Effector CD4-positive, alpha-beta T cell (primary cell): ENCODE measurements at places on chromosomes 5 and 9.

DNA sequence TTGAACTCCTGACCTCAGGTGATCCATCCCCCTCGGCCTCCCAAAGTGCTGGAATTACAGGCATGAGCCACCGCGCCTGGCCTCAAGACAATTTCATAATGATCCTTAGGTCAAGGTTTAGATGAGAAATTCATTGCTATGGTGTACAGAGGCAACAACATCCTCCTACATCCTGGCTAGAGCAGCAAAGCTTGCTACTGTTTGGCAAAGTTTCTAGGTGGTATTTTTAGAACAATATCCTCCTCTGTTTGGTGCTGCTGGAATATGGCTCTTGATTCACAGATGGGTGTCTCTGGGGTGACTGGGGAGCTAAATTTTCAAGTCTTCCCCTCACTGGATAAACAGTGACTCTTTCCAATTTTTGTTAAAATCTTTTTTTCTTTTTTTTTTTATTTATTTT, 30.6 kb downstream of the CRHBP start:
- DNase-seq = no peak

DNA sequence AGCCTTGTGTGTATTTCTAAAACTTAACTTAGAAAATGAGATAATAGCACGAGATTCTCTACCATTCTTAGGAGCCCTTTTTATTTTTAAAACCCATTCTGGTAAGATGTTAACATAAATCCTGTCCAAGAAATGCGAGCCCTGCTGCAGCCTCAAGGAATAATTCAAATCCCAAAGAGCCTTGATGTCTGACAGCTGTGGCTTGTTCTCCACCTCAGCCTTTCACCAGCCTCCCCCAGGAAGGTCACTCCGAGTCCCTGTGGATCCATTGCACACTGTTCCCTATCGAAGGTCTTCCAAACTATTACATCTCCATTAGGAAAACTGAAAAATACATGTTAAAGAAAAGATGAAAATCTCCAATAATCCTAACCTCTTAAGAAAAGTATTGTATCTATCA, 98.5 kb upstream of the S1PR3 start:
- no peak for DNase-seq

DNA sequence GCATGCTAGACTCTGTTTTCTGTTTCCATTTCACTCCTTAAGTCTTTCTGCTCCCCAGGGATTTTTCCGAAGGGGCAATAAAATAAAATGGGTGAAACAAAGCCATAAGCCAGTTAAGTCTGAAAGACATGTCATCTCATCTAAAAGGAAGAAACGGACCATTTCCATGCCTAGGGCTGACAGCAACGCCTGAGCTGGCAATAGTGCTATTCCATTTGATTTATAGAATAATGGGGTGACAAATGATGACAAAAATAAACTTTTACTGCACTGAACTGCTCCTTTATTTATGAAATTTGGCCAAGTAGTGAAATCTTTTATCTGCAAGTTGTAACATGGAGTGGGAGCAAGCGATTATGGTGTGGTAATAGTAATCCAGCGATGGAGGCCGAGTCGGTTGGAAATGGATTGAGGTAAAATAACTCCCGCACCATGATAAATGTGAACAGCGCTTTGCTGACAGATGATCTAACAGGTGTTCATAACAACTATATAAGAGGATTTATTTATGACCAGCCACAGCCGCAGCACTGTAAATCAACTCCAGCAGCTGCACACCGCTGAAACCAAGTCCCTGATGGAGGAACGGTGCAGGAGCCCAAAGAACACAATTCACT, 219.8 kb upstream of the TBCA start:
- no peak for DNase-seq

DNA sequence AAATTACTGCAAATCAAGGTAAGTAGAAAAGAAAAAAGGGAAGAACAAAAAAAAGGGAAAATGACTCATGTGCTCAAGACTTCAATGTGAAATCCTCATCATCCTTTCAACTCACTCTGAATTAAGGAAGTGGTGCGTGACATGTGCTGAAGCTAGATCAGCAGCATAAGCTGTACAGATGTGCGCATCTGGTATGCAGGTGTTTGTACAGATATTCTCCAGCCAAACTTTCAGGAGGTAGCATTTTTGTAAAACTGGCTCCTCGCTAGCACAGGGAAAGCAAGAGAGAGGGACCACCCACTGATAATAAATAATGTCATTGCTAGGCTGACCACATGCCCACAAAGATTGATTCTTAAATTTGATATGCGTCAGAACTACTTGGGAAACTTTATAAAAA, 253.9 kb upstream of the RGMB start:
- DNase-seq = no peak

DNA sequence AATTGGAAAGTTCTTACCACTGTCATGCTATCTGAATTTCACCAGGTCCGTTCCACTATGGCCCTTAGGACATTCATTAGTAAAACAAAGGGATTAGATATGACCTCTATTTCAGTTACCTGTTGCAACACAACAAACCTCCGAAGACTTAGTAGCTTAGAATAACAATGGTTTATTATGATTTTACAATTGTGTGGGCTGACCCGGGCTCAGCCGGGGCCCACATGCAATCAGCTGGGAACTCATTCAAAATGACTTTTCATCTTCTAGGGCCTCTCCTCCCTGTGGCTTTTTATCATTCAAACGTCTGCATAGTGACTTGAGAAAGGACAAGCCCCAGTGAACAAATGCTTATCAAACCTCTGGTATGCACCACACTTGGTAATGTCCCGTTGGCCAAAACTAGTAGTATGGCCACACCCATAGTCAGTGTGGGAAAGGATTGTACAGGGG, 2.3 kb upstream of the FBXW11 start:
- no peak for DNase-seq

DNA sequence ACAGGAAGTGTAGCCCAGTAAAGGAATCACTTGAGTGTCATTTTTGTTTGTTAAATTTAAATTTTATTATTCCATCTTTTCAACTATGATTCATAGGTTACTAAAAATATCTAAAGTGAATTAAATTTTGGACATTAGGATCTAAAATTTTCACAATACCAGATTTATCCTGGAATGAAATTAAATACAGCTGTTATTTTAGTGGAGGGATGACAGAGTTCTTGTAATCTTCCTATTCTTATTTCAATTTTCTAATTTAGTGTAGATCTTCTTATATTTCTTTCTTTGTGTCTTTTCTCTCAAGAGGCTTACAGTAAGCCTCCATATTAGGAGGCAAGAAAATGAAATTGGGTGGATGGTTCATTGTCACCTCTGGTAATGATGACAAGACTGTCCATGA, 167.9 kb upstream of the TNC start:
- DNase-seq = no peak

- DNase-seq = no peak
These were observed 140.2 kb downstream of the NFIB start for GRCh38 chr9:14173713-14174112.

- DNase-seq = no peak
These were observed 72.5 kb downstream of the LIFR start for GRCh38 chr5:38483805-38484398.

GRCh38 chr5:77152441-77152840, 58.0 kb upstream of the PDE8B start:
- DNase-seq = no peak

DNA sequence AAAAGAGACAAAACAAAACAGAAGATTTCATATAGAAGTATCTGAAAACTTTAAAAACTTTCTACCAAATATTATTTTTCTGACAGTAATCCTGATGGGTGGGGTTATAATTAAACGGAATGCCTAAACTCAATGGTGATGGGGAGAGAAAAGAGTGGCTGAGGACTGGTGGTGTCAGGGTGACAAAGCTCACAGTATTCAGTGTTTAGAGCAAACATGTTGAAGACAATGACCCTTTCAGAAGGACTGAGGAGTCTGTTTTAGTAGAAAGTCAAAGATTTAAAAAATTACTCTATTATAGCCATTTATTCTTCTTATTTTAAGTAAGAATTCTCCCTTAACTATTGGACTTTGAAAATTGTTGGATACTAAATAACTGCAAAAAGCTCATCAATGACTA, 1144.0 kb downstream of the TAF11L14 start:
- DNase-seq = no peak

GRCh38 chr5:168591302-168592013, 12.3 kb upstream of the PANK3 start:
- no peak for DNase-seq
